Jurkat, Clone E6-1 (cell line): ENCODE measurements at places on chromosomes 1 and 21.

- no peak for DNase-seq
Measured at GRCh38 chr21:32921632-32922230, 104.0 kb upstream of the OLIG2 start.

- no peak for DNase-seq
Measured at GRCh38 chr1:12245116-12245515, 15.3 kb downstream of the VPS13D start.

DNA sequence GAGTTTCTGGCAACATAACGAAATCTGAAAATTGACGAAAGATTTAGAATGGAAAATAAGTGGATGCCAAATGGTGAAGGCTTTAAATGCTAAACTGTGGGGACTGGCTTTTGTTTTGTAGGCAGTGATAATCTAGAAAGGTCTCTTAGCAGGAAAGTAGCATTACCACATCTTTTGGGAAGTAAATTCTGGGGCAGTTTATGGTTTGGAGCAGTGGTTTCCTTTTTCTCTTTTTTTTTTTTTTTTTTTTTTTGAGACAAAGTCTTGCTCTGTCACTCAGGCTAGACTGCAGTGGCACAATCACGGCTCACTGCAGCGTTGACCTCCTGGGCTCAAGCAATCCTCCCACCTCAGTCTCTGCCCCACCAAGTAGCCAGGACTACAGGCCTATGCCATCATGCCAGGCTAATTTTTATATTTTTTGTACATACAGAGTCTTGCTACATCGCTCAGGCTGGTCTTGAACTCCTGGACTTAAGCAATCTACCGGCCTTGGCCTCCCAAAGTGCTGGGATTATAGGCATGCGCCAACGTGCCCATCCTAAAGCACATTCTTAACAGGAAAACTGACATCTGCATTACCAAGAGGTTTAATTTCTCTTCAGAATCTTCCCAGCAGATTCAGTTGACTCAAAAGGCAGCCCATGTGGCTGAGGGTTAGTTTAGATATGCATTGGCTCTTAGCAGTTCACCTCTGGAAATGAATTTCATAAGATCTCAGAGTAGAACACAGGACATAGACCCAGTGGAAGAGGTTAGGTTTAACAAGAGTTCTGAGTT lies 32.9 kb downstream of the C21orf91 start:
- DNase-seq = no peak

- DNase-seq = no peak
Measured at GRCh38 chr1:76587212-76587611, 280.1 kb upstream of the ST6GALNAC5 start.

DNA sequence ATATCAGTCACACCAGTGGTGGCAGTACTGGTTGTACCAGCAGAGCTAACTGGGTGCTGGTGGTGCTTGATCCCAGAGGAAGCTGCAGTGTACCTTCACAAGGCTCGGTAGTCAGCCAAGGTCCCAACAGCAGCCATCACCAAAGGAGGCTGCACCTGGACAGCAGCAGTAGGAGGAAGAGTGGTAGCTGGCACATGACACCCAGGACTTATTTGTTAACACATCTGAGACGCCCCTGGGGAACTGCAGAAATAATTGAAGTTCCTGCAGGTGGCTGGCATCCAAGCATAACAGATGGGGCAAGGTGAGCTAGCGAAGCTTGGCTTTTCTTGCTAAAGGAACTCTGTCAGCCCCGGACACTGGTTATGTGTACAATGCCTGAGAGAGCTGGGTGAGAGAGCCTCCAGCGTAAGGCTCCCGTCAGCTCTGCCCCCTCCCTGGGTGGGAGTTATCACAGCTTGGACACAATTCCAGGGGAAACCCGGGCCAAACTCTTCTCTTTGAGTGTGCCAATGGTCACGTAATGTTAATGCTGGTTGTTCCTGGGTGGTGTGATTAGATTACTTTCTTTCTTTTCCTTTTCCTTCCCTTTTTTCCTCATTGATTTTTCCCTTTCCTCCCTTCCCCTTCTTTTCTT lies 29.1 kb upstream of the PARP1 start:
- DNase-seq = no peak

- DNase-seq = no peak
Measured at GRCh38 chr1:214463596-214463995, 87.8 kb downstream of the PTPN14 start.

DNA sequence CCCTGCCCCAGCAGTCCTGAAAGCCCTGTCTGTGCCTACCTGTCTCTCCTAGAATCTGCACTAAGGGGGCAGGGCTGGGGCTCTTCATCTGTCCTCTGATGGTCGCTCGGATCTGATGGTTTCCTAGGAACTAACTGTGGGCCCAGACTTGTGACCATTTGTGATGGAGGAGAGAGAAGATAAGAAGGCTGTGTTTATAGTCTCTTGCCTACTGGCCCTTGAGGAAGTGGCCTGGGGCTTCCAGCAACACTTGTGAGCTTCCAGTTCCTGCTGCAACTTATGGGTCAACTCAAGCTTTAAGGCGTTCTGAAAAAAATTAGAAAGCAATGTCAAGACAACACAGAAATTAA lies 53.2 kb upstream of the SYNC start:
- DNase-seq = no peak

GRCh38 chr1:30273456-30273855 lies 449.9 kb downstream of the MATN1 start:
- no peak for DNase-seq
